ENCODE measurements at places on chromosomes 7 and 10.

- DNase-seq = no peak
Observed at GRCh38 chr10:36676756-36677430, 448.5 kb upstream of the ANKRD30A start.

GRCh38 chr7:5755704-5756504 lies 25.6 kb downstream of the RNF216 start:
- DNase-seq = no peak

DNA sequence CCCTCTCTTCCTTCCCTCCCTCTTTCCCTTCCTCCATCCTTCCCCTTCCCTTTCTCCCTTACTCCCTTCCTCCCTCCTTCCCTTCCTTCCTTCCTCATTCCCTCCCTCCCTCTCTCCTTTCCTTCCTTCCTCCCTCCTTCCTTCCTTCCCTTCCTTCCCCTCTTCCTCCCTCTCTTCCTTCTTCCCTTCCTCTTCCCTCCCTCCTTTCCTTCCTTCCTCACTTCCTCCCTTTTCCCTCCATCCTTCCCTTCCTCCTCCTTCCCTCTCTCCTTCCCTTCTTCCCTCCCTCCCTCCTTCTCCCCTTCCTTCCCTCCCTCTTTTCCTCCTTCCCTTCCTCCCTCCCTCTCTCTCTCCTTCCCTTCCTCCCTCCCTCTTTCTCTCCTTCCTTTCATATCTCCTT lies 12.7 kb upstream of the SLC18A2 start:
- no peak for DNase-seq

- no peak for DNase-seq
Observed at GRCh38 chr7:3915337-3915878, 614.4 kb downstream of the SDK1 start.

- no peak for DNase-seq
Observed at GRCh38 chr7:40490603-40490924, 355.8 kb downstream of the SUGCT start.

All from kidney tubule cell (primary cell).